ENCODE measurements at places on chromosomes 2 and 18.

DNA sequence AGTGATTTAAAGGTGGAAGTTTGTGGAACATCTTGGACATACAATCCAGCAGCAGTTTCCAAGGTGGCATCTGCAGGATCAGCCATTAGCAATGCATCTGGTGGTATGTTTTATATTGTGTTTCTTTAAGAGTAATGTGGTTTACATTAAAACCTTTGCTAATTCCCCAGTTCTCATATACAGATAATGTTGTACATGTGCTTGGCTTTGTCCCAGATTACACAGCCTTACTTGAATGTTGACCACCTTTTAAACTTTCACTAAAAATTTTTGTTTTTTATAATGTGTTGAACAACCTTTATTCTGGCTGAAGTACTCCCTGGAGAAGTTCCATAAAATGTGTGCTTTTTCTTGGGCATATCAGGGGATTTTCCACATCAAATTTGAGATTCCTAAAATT lies 57.5 kb downstream of the MIB1 start:
- DNase-seq, result no peak

- no peak for DNase-seq
Measured at GRCh38 chr2:36710858-36711515, 14.5 kb downstream of the VIT start.

DNA sequence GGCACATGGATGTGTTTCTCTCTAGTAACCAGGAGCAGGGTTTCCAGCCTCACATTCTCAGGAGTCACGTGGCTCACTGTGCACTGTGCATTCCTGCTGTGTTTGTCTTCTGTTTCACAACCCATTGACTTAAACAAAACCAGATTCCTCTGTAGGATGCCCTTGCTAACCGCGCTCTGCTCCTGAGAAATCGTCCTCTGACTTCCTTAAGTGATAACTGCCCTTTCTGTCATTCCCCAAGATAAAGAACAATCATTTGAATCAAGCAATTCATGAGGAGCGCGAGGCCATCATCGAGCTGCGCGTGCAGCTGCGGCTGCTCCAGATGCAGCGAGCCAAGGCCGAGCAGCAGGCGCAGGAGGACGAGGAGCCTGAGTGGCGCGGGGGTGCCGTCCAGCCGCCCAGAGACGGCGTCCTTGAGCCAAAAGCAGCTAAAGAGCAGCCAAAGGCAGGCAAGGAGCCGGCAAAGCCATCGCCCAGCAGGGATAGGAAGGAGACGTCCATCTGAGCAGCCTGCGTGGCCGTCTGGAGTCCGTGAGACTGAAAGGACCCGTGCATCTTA lies 60.2 kb downstream of the RALBP1 start:
- DNase-seq, result peak; percentile 62

DNA sequence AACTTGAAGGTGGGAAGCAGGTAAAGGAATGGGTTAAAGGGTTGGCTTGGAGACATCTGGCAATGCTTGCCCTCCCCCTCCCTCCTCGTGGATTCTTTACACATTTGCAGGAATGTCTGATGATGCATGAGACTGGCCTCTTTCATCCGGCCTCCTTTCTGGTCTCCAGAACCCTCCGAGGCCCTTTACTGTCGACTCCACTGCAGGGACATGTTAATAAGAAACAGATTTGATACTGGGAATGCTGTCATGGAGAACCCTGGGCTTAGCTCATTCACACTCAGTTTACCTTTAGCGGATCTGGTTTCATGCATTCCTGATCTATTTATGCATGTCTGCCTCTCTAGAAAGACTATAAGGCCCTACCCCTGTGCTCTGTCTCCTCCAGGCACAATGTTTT lies 238.7 kb downstream of the TGIF1 start:
- DNase-seq, result peak; percentile 50

DNA sequence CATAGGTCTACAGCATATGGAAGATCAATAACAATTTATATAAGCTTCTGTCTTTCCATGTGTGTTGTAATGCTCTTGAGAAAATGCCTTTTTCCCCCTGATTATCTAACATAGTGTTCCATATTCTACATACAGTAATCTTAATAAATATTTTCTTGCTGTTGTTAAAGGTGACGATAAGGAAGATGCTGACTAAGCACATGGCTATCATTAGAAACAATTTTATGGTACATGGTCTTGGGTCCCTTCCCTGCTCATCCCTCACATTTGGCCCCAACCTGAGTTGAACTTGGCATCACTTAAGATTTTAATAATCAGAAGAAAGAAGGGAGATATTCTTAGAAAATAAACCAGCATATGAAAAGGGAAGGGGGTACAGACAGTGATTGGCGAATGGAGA lies 382.1 kb upstream of the CDH20 start:
- no peak for DNase-seq

DNA sequence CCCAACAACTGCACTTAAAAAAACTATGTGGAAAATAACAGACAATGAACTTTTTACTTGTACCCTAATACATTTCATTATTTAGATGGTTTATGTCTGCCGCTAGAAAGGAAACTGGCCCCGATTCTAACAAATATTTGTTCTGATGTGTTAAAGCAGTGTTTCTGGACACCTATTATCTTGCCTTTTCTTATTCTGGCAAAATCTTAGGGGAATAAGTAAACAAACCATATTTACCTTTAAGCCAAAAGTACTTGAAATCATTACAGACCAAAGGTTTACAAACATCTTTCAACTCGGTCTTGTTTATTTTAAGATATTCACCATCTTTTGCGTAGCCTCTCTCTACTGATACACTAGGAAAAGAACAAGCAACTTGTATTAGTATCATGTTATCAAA lies 11.8 kb upstream of the DLX1 start:
- DNase-seq, result no peak

DNA sequence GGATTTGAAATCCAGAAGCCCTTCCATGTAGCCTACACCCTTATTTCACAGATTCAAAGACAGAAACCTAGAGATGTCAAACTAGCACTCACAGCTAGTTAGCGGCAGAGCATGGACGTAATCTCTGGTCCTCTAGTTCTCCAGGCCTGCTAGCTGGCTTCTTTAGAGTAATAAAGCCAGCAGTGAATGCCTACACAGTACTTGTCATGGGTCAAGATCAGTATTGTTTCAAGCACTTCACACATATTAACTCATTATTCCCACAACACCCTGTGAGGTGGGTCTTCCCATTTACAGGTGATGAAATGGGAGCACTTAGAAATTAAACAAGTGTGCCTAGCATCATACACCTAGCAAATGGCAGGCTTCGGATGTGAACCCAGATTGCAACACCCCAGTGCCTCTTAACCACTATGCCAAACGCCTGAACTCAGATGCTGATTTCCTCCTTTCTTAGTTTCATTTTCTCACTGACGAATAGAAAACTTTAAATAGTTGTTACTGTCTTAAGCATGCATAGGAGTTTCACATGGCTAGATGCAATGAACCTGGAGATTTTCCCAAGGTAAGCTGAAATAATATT lies 14.5 kb upstream of the ZBTB14 start:
- no peak for DNase-seq

GRCh38 chr18:54558609-54559585 lies 32.1 kb upstream of the DYNAP start:
- DNase-seq, result no peak

DNA sequence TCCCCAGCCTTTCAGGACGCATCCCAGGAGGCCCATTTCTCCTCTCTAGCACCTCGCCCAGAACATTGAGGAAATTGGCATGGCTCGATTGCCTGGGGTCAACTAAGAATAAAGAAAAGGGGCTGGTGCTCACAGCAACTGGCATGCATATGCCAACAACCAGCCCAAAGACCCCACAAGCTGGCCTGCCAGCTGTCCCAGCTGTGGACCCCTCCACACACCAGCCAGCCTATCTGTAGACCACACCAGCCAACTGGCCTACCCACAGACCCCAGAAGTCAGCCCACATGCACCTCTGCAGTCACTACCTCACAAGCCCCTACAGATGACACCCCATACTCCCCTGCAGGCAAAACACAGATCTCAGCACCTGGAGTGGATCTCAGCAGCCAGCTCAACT lies 123.8 kb upstream of the ID2 start:
- no peak for DNase-seq

- no peak for DNase-seq
Measured at GRCh38 chr2:146602856-146603255, 1242.0 kb upstream of the ACVR2A start.

GRCh38 chr2:190607657-190608357 lies 41.1 kb upstream of the NAB1 start:
- DNase-seq, result no peak

DNA sequence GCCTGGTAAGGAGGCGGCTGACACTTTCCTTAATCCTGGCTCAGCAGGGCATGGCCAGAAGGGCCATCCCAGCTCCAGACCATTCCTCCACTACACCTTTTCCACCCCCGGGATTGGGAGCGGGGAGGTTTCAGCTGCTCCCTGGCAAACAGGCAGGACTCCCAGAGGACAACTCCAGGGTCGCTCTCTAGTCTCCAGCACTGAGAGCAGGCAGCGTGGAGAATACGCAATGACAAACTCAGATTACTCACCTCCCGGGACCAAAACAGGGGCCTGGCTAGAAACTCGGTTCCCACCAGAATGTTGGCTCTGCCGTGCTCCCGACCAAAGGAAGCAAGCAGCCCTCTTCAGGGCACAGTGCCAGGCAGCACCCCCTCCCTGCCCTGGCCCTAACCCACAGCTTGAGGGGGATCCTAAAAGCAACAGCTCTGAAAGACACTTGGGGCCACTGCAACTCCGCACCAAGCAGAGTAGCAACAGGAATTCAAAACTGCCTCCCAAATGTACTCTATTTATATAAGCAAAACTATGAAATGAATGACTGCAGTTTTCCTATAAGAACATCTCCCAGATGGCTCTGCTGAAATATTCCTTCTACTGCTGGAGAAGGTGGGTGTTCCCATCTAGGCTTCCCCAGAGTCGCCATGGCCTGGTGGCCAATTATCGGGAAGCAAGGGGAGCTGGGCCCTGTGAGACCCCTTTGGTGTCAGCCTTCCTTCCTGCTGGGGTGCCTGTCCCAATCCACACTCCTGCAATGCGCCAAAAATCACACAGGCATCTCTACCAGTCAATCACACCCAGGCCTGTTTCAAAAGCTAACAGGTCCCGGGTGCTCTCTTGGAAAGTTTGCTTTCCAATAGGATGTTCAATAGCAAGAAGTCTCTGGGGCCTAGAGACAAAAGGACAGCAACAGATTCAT lies 61.2 kb upstream of the POMC start:
- peak; percentile 61 for DNase-seq

- no peak for DNase-seq
Measured at GRCh38 chr18:49510393-49511115, 23.5 kb upstream of the C18orf32 start.

DNA sequence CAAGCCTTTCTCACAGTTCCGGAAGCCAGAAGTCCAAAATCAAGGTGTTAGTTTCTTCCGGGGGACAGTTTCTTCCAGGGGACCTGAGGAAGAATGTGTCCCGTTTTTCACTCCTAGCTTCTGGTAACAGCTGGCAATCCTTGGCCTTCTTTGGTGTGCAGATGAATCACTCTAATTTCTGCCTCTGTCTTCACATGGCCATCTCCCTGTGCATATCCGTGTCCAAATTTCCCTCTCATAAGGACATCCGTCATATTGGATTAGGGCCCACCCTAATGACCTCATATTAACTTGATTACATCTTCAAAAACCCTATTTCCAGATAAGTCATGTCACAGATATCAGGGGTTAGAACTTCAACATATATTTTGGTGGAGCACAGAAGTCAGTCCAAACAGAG lies 141.4 kb downstream of the ZEB2 start:
- no peak for DNase-seq

DNA sequence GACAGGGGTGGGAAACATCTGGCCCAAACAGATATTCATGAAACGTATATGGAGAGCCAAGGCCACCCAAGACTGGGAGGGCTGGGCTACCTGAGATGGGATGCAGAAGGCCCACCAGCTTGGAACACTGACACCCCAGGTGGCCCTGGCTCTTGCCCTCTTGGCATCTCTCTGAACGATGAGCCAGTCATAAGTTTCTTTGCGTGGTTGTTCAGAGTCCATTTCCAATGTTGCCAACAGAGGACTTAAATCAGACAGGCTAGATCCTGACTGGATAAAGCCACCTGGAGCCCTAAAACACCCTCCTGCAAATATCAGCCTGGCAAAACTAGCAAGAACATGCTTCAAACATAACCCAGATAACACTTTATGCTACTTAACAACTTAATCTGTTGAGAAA lies 42.6 kb downstream of the LPIN2 start:
- no peak for DNase-seq

GRCh38 chr2:171271386-171271785 lies 110.7 kb upstream of the TLK1 start:
- DNase-seq, result no peak

DNA sequence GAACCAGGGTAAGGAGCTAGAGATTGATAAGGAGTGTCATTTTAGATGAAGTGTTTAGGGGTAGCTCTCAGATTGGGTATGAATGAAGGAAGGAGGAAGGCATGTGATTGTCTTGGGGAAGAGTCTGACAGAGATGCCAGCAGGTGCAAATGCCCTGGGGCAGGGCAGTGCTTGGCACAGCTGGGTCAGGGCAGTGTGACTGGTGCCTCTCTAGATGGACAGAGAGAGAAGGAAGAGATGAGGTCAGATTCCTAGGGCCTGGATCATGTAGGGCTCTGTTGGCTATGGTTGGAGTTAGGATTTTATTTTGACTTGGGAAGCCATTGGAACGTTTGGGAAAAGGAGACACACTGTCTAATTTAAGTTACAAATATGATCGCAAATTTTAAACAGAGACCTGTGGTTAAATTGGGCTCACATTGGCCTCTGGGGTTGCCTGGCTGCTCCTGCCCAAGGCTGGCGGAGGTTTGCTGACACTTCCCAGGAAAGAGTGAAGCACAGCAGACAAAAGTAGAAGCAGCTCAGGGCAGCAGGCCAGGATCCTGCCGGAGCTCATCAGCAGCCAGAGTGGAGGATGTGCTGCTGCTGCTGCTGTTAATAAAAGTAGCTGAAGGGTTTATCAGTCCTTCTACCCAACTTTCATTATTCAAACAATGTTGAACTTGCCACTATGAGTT lies 32.7 kb upstream of the FHL2 start:
- DNase-seq, result peak; percentile 73

DNA sequence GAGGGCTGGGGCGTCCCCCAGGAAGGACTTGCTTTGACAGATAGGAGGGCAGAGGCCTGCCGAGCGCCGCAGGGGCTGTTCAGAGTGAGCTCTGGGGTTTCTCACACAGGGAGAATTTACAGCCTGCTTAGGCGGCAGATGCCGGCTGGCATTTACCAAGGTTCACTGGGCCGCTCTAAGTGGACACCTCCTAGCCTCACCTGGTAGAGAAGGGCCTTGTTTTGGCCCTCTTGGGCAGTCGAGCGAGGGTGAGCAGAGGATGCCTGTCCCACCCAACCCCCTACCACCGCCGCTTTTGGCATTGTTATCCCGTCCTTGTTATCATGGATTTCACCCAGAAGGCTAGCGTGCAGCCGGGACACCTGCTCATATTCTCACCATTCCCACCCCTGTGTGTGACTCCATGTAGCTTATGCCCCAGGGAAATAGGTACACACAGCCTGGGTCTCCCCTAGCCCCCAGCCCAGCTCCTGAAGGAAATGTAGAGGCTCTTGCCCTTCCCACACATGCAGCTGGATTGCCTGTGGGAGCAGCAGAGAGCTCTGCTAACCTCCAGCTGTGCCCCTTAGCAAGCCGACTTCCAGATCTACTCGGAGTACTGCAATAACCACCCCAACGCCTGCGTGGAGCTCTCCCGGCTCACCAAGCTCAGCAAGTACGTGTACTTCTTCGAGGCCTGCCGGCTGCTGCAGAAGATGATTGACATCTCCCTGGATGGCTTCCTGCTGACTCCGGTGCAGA lies 52.4 kb downstream of the FAM168B start:
- no peak for DNase-seq
